Naive B cell (primary cell): ENCODE measurements at places on chromosomes 11 and 22.

GRCh38 chr22:19987394-19988306 is 29.0 kb downstream of the ARVCF start:
- peaks cover 6% of the 10 kb centered on the region for H3K27me3 ChIP-seq
- H3K27ac ChIP-seq = no peak overlapping the region
- peaks cover 15% of the 10 kb centered on the region for H3K4me1 ChIP-seq

- H3K27ac ChIP-seq = no peak overlapping the region
- H3K27me3 ChIP-seq = no peaks in the 10 kb centered on the region
- DNase-seq = no peak
- H3K4me1 ChIP-seq = no peaks in the 10 kb centered on the region
- no peaks in the 10 kb centered on the region for H3K36me3 ChIP-seq
These were observed 27.8 kb upstream of the ACR start for GRCh38 chr22:50710221-50710620.

DNA sequence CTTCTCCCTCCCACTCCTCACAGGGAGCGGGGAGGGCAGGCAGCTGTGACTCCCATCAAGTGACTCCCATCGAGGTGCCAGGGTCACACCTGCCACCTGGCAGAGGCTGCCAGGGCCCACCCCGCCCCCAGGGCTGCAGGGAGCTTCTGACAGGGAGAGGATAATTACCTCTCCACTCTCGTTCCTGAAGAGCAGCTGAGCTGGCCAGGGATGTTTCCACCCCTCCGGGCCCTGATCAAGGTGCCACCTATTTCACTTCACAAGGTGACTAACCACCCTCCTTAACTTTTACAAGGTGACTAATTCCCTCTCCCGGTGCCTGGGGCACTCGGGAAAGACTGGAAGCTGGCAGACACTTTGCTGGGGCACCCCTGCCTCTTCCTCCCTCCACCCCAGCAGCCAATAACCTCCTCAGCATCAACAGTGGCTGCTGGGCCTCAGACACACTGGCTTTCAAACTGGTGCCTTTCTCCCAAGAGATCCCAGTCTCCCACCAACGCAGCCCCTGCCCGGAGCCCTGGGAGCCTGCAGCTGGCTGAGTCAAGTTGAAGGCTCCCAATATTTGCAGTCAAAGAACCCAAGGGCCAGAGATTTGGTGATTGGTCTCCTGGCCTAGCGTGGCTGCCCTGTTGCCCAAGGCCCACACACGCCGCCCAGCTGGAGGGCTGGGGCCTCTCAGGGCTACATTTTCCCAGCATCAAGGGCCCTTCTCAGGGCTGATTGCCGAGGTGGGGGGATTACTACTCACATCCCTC is 22.0 kb upstream of the MYRF start:
- H3K4me3 ChIP-seq = no peak overlapping the region
- DNase-seq = no peak
- H3K27ac ChIP-seq = no peak overlapping the region
- H3K36me3 ChIP-seq = no peaks in the 10 kb centered on the region

- no peak for DNase-seq
- no peaks in the 10 kb centered on the region for H3K27me3 ChIP-seq
These were observed 26.2 kb downstream of the PRR14L start for GRCh38 chr22:31723723-31724122.

DNA sequence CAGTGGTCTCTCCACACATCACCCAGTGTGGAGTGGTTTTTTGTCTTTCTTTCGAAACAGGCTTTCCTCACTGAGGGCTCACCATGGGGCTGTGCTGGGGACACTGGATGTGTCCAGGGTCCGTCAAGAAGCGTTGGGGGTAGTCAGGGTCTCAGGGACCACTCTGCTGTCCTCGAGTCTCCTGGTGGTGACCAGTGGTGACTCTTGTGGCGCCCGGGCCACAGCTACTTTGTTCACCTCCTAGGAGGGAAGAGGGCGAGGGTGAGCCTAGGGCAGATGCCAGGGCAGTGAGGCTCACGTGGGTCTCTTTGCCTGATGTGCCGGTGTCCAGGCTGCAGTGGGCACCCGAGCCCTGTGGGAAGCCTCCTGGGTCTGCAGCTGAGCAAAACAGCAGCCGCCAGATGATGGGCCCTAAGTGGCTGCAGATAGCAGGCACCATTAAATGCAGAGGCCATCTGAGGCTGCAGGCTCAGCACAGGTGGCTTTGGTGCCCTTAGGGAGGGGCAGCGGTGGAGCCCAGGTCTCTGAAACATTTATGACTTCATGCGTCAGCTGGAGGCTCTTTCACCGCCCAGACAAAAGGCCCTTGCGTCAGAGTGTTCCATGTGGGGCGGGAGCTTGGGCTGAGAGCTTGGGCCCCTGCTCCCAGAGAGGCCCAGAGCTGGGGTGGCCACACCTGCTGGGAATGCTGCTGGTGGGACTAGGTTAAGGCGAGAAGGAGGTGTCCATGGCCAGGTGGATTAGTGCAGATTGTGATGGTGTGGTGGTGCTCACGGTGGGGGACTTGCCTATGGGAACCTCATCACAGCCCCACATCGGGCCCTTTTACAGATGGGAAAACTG is 29.5 kb downstream of the KCNQ1 start:
- no peak for DNase-seq
- no peak overlapping the region for H3K4me3 ChIP-seq
- H3K27me3 ChIP-seq = no peaks in the 10 kb centered on the region
- no peak overlapping the region for H3K27ac ChIP-seq
- peaks cover 19% of the 10 kb centered on the region for H3K36me3 ChIP-seq
- H3K4me1 ChIP-seq = peaks cover 17% of the 10 kb centered on the region

GRCh38 chr22:26763633-26764361 is 106.4 kb downstream of the MIAT start:
- peaks cover 27% of the 10 kb centered on the region for H3K36me3 ChIP-seq
- no peak overlapping the region for H3K27ac ChIP-seq
- DNase-seq = no peak
- no peaks in the 10 kb centered on the region for H3K4me1 ChIP-seq

DNA sequence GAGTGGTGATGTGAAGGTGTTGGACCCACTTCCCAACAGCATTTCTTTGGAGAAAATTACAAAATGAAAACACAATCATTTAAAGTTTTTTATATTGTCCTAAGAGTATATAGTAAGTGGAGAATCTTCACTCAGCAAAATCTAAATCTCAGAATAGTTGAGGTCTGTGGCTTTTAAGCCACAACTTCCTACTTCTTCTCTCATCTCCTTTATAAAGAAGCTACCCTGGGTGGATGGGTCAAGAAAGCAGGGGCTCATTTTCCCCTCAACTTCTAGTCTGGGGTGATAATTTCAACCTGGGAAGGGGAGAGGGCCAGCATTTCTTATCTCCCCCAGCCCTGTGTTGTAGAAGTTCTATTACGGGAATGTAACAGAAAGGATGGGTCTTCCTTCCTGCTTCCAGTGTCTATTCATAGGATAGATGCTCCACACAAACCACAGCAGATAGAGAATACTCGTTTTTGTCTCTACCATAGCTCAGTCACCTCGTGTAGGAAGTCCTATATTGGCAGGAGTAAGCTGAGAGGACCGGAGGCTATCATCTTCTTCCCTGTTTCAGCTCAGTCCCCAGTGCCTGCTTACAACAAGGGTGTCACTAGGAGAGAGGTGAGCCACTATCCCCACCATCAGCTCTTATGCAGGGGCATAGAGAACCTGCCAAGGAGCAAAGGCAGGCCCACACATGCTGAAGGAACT is 341.5 kb downstream of the CASP12 start:
- DNase-seq = no peak
- no peak overlapping the region for H3K27ac ChIP-seq
- H3K4me3 ChIP-seq = no peak overlapping the region
- no peaks in the 10 kb centered on the region for H3K4me1 ChIP-seq
- peaks cover 8% of the 10 kb centered on the region for H3K27me3 ChIP-seq

DNA sequence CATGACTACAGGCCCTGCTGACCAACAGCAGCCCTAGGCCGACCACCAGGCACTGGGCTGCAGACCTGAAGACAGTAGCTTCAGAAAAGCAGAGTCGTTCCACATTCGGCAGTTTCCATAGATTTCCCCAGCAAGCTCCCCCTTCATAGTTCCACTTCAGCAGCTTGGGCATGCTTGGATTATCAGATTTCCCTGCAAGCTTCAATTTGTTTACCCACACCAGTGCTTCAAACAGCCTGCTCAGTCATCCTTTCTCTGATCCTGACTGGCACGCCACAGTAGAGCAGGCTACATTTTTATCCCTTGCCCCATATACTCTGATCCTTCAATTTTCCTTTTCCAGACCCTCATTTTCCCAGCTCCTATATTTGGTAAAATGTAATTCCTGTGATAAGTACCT is 51.1 kb upstream of the CFAP300 start:
- H3K27ac ChIP-seq = no peak overlapping the region
- peaks cover 7% of the 10 kb centered on the region for H3K36me3 ChIP-seq
- no peak overlapping the region for H3K4me3 ChIP-seq
- H3K27me3 ChIP-seq = no peaks in the 10 kb centered on the region
- no peak for DNase-seq
